ENCODE measurements at places on chromosomes 12 and 14.

- no peak for DNase-seq
Observed at GRCh38 chr14:68208218-68208617, 388.6 kb downstream of the RAD51B start.

DNA sequence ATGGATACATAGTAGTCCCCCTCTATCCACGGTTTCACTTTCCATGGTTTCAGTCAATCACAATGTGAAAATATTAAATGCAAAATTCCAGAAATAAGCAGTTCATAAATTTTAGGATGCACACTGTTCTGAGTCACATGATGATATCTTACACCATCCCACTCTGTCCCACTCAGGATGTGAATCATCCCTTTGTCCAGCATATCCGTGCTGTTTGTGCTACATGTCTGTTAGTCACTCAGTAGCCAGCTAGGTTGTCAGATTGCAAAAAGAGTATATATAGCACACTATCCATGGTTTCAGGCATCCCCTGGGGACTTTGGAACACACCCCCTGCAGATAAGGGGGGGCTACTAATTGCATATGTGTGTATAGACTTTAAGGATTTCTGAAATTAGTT, 8.1 kb upstream of the NAA30 start:
- DNase-seq = no peak

- no peak for DNase-seq
Observed at GRCh38 chr12:49331380-49332222, 5.4 kb downstream of the C1QL4 start.

DNA sequence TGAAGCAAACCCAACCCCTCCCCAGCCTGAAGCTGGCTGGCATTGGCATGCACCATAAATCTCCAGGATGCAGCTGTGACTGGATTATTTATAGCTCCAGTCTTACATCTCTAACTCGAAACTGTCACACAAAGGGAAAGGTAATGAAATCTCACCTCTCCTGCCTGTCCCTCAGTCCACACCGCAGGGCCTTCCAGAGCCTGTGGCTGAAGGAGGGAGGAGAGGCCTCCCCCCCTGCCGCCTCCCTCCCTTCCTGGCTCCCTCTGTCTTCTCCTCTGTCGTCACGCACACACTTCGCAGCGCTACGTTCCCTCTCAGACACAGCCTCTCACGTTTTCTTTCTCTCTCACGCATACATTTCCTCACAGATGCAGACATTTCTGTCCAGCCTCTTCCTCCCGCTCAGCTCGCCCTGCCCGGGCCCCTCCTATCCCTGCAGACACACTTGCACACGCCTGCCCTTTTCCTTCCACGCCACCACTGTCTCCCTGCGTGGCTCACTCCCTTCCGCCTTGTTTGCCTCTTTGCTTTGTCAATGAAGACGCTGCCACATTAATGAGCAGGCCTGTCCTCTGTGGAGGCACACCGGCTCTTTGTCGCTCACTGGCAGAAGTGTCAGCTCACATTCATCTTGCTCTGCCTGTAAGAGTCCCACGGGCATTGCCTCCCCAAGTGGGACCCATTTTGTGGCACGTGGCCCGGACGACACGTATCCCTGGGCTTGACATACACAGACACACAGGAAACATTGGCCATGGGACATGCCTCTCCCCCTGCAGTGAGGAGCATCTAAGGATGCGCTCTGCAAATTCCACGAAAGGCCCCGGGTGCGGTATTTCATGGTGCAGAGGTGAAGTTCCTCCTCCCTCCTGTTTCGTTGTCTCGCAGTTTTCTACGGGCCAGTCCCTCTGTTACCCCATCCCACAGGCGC, 27.9 kb downstream of the IRF2BPL start:
- DNase-seq = no peak

DNA sequence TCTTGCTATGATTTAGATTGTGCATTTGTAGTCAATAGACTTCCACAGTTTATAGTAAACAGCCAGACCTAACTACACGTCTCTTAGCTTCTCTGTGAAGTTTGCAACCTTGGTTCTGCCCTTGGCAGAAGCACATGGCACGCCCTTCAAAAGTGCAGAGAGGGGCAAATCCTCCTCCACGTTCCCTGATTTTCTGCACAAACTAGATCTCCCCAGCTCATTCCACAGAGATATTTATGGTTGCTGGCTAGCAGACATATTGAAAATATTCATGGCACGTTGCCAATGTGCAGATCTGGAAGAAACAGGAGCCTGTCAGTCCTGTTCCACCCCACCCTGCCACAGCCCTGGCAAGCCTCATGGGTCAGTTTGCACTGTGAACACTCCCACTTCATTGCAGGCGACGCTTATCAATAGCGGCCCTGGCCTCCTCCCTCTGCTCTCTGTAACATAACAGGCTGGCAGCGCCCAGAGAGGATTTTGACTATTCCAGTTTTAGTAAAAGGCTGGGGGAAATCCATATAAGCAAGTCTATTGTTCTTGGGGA, 6.5 kb upstream of the LGALS3 start:
- DNase-seq = no peak

DNA sequence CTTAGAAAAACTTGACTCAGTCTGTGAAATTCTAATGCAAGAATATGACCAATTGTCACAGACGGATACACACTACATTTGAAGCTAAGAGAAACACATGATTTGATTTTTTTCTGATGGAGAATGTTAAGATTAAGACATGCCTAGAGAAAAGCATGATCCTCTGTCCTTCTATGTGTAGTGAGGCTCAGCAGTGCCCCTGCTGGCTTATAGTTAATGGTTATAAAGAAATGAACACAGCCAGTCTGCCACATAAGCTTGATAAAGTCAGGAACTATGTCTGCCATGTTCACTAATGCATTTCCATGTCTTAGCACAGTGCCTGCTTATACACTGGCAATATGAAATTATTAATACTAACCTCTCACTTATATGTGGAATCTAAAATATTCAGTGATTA, 168.1 kb upstream of the DAAM1 start:
- DNase-seq = no peak

DNA sequence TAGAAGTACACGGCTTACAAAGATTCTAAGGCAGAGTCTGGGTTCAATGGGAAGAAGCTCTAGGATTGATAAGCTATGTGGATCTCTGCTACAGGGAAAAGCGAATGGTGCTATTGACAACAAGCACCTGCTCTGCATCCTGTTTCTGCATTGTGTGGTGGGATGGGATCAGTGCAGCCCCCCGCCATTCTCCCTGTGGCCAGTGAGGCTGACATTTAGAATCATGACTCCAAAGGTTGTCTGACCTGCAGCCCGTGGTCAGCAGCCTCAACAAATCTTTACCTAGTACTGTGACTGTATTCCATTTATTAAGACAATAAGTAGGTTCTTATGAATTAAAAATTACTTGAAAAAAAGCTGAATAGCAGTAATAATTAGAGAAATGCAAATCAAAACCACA, 1477.0 kb upstream of the TMEM132C start:
- DNase-seq = no peak

GRCh38 chr14:84080944-84081343, 1449.0 kb upstream of the FLRT2 start:
- no peak for DNase-seq

DNA sequence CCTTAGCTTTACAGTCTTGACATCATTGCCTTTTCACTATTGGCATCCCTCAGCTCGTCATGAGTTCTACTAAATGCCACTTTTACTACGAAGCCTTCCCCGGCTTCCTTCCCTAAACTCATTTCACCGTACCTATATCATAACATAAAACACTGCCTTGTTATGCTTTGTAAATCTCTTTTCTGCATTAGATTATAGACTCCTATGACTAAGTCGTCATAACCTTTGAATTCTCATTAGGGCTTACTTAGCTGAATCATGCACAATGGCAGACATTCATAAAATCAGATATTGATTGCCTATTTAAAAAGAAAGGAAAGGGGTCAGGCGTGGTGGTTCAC, 21.0 kb downstream of the BTG1 start:
- DNase-seq = no peak

DNA sequence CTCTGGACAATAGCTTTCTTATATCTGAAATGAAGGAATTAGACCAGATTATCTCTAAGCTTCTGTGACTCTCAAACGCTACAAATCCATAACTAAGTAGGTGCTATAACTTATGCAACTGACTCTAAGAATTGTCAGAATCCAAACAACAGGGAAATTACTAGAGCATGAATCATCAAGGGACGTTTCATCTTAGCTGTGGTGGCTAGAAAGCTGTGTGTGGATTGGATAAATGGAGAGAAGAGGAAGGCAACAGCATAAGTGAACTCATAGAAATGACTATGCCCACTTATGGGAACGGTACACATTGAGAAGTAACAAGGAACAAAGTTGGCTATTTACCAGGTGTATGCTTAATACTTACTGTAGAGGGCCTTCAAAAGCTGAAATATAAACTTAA, 96.0 kb upstream of the NEDD1 start:
- DNase-seq = no peak

GRCh38 chr14:74555476-74556050, 56.5 kb downstream of the LTBP2 start:
- DNase-seq = no peak
